ENCODE measurements at places on chromosomes 6 and 20.
A peak's percentile ranks its signal among the peaks of the same experiment; 100 is the strongest.

DNA sequence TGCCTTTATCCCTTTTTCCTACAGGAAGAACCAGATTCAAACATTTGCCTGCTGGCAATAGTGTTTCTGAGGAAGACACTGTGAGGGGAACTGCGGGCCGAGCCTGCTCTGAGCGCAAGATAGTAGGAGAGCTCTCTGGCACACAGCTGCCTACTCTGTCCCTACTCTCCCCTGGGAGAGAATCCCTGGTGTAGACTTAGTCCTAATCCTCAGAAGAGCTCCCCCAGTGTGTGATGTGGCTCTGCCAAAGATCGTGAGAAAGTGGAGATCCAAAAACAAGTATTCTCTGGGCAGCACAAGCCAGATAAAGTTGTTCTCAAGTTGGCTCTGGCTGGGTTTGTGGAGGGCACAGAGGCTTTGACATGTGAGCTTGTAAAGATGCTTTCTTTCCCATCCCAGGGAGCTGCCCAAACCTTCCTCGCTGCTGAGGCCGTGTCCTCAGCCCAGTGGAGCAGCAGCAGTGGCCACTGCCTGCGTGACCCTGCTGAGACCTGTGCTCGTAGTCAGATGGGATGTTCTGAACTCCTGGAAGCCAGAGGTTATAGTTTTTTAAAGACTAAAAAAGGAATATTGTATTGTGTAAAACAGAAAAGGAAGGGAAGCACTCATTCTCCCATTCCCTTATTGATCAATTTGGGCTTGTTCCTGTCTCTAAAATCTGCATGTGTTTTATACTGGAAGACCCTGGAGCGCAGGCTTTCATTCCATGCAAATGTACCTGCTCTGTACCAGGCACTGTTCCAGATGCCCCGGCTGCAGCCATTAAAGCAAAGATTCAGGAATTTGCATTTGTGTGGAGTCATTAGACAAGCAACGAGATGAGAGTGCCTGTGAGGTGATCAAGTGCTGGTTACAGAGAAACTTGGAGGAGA lies 30.7 kb downstream of the PNLDC1 start:
- DNase-seq: peak; percentile 15

DNA sequence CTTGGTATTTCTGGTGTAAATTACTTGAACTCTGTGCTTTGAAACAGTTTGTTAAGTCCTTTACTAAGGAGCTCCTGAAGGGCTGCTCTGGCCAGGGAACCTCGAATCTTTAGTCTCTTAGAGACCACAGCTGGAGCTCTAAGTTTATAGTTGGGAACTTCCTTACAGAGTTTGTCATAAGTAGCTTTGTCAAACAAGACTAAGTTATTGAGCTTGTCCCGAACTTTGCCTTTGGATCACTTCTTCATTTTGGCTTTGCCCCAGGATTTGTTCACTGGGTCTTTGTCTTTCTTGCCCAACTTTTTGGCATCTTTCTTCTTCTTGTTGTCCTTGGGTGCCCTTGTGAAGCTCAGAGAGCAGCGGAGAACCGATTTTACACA lies 64.8 kb downstream of the FAM50B start:
- DNase-seq: no peak

DNA sequence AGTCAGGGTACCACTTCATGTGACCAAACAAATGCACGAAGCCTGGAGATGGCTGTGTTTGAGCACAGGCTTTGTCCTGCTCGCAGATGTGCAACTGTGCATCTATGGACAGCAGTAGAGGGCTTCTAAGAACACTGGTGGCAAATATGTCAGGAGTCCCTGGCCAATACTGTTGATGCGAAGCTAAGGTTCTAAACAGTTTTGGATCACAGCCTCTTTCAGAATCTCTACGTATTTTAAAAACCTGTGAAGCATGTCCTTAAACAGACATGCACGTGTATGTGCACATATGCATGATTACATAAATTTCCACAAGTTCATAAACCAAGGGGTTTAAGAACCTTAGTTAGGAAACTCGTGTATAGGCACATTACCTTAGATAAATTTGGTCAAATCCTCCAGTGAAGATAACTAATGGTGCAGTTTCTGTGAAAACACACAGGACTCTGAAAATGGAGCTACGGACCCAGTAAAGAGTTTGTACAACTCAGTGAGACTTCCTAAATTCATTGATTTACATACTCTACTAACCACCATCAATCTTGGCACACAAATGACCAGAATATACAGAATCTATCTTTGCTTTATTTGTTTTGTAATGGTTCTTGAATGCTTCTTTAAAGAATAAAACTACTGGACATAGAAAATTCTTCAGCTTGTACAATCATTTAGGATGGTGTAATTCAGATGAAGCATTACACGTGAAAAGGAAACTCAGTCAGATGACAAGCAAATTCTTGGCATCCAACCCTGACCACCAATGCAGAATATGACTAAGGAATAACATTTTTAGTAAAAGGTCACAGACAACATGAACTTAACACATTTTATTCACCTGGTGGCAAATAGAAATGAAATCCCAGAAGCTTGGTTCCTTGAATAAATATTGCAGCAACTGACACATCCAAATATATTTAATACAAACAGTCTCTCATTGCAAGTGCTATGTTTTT lies 27.4 kb downstream of the KCNQ5 start:
- no peak for DNase-seq

- no peak for DNase-seq
Observed at GRCh38 chr6:19834858-19835257, 2.3 kb upstream of the ID4 start.

DNA sequence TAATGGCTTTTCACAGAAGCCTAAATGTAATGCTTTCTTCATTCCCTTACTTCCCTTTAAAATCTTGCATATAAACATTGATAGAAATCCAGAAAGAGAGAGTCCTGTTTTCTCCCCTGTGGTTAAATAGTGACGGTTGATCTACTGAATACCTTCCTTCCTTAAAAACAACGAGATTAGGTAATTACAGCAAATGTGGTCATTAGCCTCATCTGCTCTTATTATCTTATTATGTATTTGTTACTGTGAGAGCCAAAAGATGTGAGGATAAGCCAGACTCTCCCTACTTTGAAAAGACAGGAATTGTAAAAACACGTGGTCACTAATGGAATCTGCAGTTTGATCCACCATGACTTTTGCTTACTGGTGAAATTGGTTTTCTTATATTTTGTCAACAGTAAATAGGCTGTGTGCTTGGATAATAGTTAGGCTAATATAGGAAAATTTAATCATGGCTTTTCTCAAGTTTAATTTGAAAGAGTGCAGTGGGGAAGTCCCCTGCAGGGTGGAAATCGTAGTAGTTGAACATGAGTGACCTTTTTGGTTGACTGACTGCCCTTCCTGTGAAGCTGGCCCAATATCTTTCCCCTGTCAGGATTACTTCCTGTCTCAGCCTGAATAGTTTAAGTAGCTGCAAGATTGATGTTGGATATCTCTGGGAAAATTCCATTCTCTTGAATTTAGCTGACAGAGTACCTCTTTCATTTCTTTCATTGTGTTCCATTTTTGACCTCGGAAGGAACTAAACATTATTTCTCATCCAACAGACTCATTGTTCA lies 62.8 kb downstream of the JARID2 start:
- DNase-seq: no peak

GRCh38 chr6:41451515-41452163 lies 94.5 kb upstream of the FOXP4 start:
- peak; percentile 77 for DNase-seq

DNA sequence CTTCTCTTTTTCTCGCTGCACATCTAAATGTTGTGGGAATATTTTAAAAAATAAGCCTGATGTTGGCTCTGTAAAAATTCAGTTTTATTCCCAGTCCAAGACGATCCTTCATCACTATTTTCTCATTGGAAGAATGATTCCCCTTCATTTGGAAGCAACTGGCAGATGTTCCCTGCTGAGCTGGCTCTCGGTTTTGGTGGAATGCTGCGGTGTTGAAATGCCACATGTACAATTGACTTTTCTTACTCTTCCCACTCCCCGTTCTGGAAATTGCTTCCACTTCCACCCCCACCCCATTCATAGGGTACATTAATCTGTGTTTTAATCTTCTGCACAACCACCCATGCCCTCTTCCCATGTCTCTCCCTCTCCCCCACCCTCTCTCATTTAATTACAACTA lies 496.3 kb upstream of the MAP3K7 start:
- no peak for DNase-seq
